ENCODE measurements at places on chromosomes 12 and 14.

GRCh38 chr12:63305901-63306875 lies 155.2 kb upstream of the AVPR1A start:
- no peak for DNase-seq

- DNase-seq, result peak; percentile 64
Measured at GRCh38 chr12:105616971-105617540, 286.6 kb downstream of the C12orf75 start.

DNA sequence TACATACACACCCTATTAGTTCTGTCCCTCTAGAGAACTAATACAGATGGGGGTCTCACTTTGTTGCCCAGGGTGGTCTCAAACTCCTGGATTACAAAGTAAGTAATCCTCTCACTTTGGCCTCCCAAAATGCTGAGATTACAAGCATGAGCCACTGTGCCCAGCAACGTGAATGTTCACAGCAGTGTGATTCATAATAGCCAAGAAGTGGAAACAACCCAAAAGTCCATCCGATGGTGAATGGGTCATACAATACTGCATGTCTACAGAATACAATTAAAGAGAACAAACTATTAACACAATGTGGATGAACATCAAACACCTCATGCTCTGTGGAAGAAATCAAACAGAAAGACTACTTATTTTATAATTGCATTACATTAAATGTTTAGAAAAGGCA lies 57.3 kb upstream of the SYNE2 start:
- DNase-seq, result no peak

- DNase-seq, result no peak
Measured at GRCh38 chr14:89241934-89242651, 174.9 kb downstream of the FOXN3 start.

All from brain (organoid and tissue), 16 donors.